ENCODE measurements at places on chromosomes 7 and 10.

GRCh38 chr7:20665096-20665495, 49.6 kb downstream of the ABCB5 start:
- no peak for DNase-seq

- DNase-seq = no peak
These were observed 70.2 kb upstream of the ADAM12 start for GRCh38 chr10:126458466-126458865.

DNA sequence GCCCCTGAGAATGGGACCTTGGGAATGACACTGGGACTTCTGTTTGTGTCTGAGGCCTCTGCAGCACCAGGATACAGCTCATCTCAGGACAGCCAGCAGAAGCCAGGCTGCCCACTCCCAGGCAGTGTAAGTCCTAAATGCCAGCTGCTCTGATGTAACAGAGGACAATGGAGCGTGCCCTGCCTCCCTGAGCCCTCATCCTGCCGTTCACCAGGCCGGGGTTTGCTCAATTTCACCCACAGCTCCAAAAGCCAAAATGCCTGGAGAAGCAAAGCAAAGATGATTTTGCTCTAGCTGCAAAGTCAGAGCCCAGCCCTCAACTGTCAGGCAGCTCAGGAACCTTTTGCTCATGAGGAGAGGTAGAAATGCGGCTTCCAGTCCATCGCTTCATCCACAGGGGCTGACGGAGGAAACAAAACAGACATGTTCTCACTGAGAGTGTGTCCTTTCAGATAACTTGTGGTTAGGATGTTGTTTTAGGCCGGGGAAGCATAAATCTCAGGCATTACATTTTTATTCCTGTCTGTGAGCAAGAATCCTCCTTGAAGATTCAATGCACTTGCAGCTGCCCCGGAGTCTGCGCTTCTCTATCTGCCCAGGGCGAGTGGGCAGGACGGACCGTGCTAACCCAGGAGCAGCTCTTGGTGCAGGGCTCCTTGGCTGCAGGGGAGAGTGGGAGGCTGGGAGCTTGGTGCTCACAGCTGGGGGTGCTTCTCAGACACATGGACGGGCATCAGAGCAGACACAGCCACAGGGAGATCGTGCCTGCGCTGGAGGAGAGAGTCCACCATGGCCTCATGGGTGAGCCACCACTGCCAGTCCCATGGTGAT, 83.2 kb upstream of the CHST15 start:
- DNase-seq = no peak

DNA sequence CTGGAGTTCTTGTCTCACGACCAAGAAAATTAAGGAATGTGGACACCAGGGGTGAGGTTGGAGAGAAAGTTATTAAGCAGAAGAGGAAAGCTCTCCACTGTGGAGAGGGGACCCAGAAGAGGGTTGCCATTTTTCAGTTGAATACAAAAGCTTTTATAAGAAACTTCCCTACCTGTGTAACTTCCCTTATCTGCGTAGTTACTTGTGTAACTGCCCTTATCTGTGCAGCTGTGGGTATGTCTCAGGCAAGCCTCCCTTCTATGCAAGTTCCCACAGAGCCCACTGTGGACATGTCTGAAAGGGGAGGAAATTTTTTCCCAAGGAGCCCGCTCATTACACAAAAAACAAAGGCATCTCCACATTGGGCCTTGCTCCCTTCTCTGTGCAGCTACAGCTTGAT, 94.9 kb downstream of the SVOPL start:
- no peak for DNase-seq

- no peak for DNase-seq
These were observed 46.4 kb downstream of the TMEM168 start for GRCh38 chr7:112743811-112744210.

DNA sequence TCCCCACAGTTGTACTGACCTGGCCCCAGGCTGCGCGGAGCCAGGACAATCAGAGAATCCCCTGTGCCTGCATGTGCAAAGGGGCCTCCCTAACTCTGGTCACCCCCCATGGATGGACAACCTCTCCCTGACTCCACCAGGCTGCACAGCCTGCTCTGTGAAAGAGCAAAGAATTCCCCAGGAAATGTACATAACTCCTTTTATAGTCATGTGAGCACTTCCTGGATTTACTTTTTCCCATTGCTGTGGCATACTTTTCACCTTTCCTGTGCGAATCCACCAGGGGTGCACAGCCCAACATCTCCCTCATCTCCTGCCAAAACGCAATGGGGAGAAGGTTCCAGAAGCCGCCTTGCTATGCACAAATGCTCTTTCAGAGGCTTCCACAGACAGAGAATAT, 27.9 kb downstream of the FGFR2 start:
- DNase-seq = no peak

DNA sequence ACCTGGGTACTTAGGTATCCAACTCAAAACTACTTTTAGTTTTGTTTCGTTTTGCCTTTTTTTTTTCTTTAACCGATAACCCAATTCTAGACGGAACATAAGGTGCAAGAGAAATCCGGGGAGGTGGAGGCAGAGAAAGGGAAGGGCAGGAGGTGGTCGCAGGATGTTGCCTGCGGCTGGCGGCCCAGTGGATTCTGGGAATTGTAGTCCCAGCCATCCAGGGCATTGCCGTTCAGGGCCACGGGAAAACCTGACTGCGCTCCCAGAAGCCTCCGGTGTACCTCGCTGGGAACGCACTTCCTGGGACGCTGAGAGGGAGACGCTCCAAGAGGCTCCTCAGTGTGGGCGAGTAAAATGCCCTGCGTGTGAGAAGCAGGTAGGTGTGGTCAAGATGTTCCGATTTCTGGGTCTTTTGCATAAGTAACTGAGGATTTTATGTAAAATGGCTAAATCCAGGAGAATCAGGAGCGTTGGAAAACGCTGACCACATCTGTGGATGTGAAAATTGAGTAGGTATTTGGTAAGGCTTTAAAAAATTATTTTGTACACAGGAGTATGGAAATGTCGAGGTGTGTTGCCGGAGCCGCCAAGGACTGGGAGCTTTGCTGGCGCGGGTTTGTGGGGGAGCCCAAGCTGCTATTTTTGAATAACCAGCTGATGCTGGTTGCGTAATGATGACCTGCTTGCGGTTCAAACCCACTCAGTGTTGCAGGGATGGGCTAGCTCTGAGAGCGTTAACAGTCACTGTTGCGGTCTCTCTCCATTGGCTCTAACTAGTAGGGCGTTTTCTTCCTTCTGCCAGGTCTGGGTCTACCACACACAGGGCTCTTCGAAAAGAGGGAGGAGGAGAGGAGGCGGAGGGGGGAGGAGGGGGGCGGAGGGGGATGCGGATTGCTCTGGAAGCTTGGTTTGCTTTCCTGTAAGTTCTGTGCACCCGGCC, at the start of gene CLDN12:
Gene CLDN12, plus strand, starts transcription at position 288 of the 940 bp plus-strand sequence. CDS start 9,216 bp downstream, outside the sequence.
- DNase-seq = peak; percentile 95

DNA sequence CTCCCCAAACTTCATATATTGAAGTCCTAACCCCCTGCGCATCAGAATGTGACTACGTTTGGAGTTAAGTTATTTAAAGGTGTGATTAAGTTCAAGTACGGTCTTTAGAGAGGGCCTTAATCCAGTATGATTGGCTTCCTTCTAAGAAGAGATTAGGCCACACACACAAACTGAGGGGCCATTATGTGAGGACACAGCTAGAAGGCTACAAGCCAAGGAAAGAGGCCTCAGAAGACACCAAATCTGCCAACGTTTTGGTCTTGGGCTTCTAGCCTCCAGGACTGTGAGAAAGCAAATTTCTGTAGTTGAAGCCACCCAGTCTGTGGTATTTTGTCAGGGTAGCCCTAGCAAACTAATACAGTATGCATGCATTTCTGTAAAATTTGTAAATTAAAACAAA, 41.7 kb downstream of the REEP3 start:
- DNase-seq = no peak

DNA sequence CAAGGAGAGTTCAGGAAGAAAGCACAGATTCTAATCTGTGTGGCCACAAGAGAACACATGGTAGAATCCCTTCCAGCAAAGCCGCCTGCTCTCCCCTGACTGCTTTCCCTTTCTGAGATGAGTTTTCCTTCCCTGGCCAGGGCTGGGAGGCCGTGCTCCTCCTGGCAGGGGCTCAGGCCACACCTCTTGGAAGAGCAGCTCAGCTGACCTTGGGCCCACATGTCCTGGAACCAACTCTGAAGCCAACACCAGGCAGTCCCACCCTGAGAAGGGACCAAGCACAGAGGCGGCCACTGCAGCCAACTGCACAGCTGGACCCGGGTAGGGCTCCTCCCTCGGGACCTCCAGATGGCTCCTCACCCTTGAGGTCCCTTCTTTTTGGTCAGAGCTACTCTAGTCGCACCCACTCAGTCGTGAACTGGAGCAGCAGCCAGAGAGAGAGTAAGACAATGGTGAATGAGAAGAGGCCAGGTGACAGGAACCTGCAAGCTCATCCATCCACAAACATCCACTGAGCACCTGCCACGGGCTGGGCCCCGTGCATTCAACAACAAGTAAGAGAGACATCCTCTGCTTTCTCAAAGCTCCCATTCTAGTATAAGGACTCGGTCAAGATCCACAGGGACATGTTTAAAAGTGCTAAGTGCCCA, 40.3 kb downstream of the FAM53B start:
- DNase-seq = no peak

DNA sequence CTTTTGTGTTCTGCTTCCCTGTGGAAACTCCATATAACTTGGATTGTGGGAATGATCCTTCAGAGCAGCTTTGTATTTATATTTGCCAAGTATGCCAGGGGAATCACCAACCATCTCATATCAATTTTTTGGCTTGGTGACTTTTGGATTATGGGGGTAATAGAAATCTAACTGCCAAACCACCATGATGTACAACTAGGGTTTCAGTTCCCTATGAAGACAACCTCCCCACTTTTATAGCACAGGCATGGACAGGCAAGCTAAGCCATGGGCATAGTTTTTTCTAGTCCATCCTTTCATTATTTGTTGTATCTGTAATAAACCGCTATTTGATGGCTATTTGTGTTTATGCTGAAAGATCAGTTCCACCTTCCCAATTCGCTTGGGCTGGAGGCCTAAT, 17.7 kb downstream of the NPY start:
- DNase-seq = no peak

DNA sequence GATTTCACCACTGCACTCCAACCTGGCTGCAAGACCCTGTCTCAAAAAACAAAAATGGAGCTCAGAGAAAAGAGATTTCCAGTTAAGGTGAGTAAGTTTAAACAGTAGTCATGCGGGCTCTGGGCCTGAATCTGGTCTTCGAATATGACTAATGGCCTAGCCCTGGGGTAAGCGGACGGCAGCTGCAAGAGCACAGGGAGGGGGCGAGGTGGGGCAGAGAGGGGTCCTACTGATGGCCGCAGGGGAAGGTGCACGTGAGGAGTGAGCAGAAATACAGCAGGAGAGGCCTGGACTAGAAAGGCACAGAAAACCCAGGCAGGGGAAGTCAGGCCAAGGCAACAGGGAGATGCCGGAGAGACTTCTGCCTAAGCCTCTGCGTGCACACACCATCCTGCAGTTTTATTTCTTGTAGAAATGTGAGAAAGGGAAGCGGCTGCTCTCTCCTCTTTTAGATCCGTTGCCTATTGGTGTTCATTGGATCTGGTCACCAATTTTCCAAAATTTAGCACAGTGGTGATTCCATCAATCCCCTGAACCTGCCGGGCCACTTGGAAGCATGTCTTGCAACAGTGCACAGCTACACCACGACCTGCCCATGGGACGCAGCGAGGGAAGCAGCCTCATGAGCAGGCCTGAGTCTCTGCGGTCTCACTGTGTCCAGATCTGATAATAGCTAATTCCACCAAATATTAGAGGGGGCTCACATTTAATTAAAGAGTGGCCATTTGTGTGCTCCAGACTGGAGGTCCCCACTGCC, 139.0 kb downstream of the PAXIP1 start:
- DNase-seq = no peak

GRCh38 chr10:88388324-88388723, 194.8 kb downstream of the RNLS start:
- DNase-seq = no peak

- DNase-seq = no peak
These were observed 9.8 kb upstream of the ORC5 start for GRCh38 chr7:104217620-104218019.

GRCh38 chr7:82247814-82248433, 195.7 kb downstream of the CACNA2D1 start:
- peak; percentile 23 for DNase-seq

DNA sequence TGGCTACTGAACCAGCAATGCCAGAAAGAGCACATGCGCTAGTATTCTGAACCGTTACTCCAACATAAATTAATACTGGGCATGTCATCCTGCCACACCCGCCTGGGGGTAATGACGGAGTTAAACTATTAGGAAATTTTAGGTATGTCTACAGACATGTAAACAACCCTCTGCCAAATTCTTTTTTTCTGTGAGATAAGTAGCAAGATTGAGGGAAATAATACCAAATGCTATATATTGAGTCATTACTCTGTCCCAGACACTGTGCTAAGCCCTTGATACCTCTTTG, 7.4 kb downstream of the LSMEM1 start:
- DNase-seq = no peak

GRCh38 chr10:23768281-23768680, 329.4 kb downstream of the OTUD1 start:
- no peak for DNase-seq

DNA sequence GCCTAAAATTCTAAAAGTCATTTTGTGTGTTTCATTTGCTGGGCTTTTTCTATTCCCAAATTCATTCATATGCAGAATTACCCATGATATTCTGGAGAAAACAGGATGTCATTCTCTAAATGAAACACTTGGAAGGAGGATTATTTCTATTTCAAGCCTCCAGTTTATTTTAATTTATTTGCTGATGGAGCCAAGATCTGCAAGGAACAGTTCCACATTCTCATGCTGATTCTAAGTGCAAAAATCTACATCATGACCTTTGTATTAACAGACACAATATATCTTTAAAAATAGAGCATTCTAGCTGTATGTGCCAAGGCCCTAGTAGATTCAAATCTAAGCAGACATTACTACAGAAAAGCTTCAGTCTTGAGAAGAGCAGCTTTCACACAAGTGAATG, 51.3 kb upstream of the KCND2 start:
- no peak for DNase-seq

- DNase-seq = no peak
These were observed 39.4 kb downstream of the ADRA2A start for GRCh38 chr10:111116211-111116610.

GRCh38 chr7:151148319-151149259, 18.9 kb downstream of the GBX1 start:
- DNase-seq = no peak

DNA sequence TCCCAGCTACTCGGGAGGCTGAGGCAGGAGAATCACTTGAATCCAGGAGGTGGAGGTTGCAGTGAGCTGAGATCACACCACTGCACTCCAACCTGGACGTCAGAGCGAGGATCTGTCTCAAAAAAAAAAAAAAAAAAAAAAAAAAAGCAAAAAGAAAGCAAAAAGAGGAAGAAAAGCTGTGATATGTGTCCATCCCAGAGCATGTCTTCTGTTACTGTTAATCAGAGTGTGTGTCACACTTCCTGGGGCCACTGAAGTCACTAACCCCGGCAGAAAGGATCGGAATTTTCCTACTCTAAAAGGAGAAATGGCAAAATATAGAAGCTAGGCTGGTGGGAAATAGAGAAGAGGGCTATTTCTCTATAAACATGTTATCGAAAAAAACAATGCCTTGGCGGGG, 11.9 kb downstream of the PIK3AP1 start:
- no peak for DNase-seq

- no peak for DNase-seq
These were observed 56.8 kb downstream of the INSIG1 start for GRCh38 chr7:155354371-155355048.

- DNase-seq = no peak
These were observed 34.2 kb downstream of the PUS7 start for GRCh38 chr7:105487579-105488571.
